Glutamatergic neuron (in vitro differentiated cells): ENCODE measurements at places on chromosomes 4 and X. TPM values are rescaled to one million over a fixed set of nuclear protein-coding genes. Genes with fewer than 3 reads are reported as not detected.

Gene BEX5
- 3.6 TPM for total RNA-seq

DNA sequence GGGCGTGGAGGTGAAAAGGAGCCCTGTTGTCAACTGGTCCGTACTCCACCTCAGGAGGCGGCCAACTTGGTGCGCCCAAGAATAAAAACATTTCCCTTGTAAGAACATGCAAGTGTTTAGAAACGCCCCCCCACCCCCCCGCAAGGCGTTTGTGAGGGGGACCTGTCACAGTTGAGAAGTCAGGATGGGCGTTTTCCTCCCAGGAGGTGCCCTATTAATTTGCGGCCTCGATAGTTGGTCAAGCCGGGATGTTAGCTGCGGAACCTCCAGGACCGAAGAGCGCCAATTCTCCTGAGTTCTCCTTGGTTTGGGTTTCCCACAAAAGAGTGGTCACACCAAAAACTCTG lies 651 bp upstream of the SAP30 start:
- peak; percentile 32 for DNase-seq

GRCh38 chrX:41542135-41542534 lies 95.0 kb downstream of the NYX start:
- no peak for DNase-seq

Gene IGFBP7
- total RNA-seq = not detected

DNA sequence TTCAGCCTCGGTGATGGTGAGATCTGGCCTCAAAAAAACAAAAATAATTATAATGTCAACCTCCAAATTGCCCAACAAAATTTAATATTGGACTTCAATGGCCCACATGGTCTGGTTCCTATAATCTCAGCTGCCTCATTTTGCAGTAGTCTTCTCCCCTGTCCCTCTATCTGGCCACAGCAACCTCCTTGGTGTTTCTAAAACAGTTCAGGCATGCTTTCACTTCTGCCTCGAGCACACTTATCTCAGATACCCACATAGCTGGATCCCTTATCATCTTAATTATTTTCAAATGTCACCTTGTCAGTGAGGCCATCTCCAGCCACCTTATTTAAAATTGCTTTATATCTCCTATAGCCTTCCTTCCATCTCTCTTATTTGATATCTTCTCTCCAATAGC lies 52.9 kb upstream of the WDFY3 start:
- DNase-seq = no peak

- DNase-seq = no peak
Observed at GRCh38 chr4:183354219-183354618, 32.0 kb upstream of the CLDN24 start.

DNA sequence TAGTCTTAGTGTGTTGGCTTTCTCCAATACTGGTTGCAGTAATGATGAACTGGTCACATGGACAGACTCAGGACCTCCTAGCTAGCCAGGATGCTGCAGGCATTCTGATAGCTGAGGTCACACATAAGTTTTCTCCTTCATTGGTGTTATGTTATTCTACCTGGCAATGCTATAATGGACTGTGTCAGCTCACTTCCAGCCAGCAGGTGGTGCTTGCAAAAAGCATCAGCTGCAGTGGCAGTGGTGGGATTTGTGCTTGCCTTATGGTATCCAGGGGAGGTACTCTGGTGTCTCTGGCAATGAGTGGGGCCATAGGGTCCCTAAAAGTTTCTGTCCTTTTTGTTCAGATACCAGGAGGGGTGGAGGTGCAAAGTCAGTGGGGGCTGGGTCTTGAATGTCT lies 33.6 kb downstream of the ZNF330 start:
- no peak for DNase-seq

DNA sequence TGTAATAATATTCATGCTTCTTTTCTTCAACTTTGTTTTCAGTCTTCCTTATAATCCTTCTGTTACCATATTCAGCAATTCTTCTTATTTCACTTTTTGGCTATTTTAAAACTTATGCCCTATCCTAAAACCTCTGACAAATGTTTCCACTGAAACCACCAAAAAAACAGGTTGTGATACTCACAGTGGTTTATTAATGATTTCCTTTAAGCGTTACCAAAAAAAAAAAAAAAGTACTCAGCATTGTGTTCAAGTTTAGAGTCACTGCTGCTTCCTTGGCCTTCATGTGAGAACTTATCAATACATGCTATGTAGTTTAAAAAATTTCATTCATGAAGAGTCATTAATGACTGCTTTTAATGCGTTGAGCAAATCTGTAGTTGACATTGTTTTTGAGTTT lies 35.4 kb upstream of the UGT2A3 start:
- DNase-seq = no peak

Gene HELT
- total RNA-seq = not detected

- no peak for DNase-seq
Observed at GRCh38 chr4:176534566-176534965, 214.8 kb downstream of the SPCS3 start.

Gene KDR
- total RNA-seq = 2.0 TPM

- DNase-seq = no peak
Observed at GRCh38 chr4:113844369-113844768, 82.8 kb upstream of the CAMK2D start.

Gene PRPS2
- total RNA-seq = 1.8 TPM

GRCh38 chr4:62450740-62451139 lies 1250.6 kb downstream of the ADGRL3 start:
- no peak for DNase-seq

DNA sequence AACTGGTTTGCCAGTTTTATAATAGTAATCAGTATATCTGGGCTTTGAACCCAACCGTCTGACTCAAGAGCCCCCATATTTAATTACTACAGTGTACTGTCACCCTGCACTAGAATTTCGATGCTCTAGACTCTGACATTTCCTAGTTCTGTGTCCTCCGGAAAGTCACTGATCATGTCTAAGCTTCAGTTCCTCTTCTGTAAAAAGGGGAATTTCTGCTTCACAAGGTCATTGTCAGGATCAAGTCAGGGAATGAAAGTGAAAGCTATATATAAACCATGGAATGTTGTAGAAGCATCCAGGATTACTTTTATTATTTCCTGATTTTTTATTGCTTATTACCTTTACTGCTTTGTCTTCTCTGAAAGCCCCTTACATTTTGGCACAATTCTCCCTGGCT lies 4.0 kb upstream of the KCNIP4 start:
- no peak for DNase-seq

- DNase-seq = no peak
Observed at GRCh38 chrX:150063674-150064073, 125.4 kb upstream of the EOLA2 start.

GRCh38 chrX:78327370-78328086 lies at the start of gene CYSLTR1:
Gene CYSLTR1, minus strand, starts transcription at chrX:78327611. Its CDS starts 53,865 bp downstream, at chrX:78273746.
- DNase-seq = no peak

Gene H2BW2
- not detected for total RNA-seq

DNA sequence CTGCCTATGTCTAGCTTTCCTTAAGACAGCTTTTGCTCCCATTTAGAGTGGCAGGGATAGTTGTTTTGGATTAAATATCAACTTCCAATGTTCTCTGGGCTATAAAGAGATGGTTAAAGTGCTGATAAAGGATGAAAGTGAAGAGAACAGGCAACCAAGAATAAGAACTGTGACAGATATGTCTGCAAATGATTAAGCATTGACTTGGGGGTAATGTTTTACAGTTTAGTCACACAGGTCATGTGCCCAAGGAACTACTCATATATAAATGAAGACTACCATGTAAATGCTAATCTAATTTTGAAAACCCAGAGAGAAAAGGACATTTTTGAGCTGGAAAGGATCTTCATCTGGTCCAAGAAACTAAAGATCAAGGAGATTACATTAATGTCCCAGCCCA lies 42.1 kb downstream of the RBMX2 start:
- no peak for DNase-seq

GRCh38 chr4:128471576-128471975 lies 184.0 kb upstream of the PGRMC2 start:
- DNase-seq = no peak

DNA sequence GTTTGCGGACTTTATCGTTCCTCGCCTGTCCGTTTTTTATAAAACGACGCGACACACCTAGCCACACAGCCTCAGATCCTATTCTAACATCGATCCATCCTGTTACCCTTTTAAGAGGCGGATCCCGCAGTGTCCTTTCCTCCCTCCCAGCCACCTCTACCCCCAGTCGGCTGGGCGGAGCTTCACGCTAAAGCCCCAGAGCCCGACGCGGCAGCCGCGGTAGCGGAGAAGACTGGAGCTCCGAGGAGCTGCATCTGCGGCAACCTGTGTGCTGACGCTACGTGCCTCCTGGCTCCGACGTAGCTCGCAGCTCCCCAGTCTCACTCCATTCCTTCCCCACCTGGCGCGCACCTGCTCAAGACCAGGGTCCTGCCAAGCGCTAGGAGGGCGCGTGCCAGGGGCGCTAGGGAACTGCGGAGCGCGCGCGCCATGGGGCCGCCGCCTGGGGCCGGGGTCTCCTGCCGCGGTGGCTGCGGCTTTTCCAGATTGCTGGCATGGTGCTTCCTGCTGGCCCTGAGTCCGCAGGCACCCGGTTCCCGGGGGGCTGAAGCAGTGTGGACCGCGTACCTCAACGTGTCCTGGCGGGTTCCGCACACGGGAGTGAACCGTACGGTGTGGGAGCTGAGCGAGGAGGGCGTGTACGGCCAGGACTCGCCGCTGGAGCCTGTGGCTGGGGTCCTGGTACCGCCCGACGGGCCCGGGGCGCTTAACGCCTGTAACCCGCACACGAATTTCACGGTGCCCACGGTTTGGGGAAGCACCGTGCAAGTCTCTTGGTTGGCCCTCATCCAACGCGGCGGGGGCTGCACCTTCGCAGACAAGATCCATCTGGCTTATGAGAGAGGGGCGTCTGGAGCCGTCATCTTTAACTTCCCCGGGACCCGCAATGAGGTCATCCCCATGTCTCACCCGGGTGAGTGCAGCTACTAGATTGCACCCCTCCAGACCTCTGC lies at the start of gene RNF128:
TSS of gene RNF128 (plus strand) at position 217 of the 953 bp plus-strand sequence. CDS start at position 430, 213 bp downstream.
- DNase-seq = peak; percentile 64

DNA sequence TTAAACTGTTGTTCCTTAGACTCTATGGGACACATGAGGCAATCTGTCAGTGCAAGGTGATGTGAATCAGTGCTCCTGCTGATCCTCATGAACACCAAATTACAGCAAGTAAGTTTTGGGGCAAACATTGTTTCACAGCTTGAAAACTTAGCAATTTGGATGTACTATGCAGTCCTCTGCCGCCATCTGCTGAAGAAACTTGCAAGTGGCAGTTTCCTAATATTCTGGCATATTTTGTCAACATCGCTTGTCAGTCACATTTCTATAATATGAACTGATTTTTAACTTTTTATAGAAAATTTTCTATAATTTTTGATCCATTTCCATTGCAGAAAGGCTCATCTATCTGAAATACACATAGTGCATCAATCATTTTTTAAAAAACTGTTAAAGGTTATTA lies 56.3 kb downstream of the ZAR1 start:
- no peak for DNase-seq

DNA sequence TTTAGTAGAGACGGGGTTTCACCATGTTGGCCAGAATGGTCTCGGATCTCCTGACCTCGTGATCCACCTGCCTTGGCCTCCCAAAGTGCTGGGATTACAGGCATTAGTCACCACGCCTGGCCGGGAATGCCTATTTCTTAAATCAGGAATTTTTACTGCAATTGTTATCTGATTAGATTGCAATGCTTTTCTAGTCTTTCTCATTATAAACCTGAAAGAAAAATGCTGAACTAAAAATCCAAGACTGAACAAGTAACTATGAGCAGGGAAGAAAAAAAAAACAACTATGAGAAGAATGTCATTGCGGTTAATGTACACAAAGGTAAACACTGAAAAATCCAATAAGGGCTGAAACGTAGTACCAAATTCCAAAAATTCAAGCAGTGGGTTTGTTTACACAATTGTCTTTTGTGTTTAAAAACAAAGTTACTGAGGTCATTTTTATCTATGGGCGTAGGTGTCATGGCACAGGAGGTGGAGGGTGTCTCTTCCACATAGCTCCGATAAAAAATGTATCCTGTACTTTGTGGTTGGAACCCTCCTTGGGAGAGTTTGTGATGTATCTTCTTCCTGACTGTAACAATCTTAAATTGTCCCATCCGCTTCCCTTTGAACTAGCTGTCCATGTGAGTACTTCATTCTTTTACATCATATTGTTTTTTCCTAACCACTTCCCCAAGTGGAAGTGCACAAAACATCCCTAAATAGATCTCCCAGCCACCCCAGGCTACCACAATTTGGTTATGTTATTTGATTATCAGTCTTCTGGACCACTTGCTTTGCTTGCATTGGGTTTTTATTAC lies 11.1 kb upstream of the TMEM156 start:
- DNase-seq = no peak

DNA sequence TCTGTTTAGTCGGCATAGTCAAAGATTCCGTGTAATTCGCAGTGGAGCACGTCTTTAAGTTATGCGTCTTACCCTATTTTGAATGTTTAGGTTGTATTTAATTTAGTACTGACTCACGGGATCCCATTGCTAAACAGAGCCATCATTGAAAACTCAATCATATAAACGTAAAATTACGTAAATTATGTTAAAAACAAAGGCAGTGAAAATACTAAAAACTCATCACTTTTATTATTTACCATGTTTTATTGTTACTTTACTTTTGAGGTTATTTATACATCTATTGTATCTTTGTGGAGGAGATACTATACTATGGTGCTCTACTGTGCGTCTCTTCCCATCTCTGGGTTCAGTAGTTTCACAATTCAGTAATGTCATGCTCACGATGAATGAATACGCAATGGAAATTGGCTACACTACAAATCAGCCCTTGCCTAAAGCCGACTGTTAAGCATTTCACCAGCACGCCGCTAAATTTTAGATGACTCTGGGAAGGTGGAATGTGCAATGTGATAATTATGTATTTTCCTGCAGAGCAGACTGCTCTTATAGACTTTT lies 944 bp downstream of the FUNDC2 start:
- DNase-seq = no peak

- DNase-seq = no peak
Observed at GRCh38 chr4:93879919-93880318, 51.4 kb downstream of the ATOH1 start.

DNA sequence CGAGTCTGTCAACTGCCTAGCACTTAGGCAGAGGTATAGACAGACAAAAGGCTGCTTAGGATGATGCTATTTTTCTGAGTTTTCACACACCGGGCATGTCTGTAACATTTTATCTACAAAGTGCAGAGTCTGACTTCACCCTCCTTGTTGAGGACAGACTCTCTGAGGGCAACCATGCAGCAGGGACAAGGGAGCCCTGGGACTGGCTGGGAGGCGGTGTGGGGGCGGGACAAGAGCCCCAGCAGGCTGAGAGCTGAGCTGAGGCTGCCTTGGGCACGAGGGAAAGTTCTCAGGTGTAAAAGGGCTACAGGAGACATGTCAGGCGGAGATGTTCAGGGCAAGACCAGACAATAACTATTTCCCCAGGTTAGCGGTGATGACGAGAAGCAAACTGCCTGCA lies 81.6 kb downstream of the GATB start:
- DNase-seq = no peak

Gene IL15
- not detected for total RNA-seq

- no peak for DNase-seq
Observed at GRCh38 chrX:84118769-84119168, 69.2 kb downstream of the RPS6KA6 start.

DNA sequence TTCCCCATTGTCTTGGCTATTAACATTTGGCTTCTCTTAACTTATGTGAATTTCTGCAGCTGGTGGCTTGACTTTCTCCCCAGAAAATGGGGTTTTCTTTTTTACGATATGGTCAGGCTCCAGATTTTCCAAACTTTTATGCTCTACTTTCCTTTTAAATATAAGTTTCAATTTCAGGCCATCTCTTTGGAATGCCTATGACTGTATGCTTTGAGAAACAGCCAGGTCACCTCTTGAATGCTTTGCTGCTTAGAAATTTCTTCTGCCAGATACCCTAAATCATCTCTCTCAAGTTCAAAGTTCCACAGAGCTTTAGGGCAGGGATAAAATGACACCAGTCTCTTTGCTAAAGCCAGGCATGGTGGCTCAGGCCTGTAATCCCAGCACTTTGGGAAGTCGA lies 212.9 kb upstream of the SMIM31 start:
- DNase-seq = no peak

Gene TXLNG
- 10.4 TPM for total RNA-seq
